ENCODE measurements at places on chromosomes 7 and 10.

DNA sequence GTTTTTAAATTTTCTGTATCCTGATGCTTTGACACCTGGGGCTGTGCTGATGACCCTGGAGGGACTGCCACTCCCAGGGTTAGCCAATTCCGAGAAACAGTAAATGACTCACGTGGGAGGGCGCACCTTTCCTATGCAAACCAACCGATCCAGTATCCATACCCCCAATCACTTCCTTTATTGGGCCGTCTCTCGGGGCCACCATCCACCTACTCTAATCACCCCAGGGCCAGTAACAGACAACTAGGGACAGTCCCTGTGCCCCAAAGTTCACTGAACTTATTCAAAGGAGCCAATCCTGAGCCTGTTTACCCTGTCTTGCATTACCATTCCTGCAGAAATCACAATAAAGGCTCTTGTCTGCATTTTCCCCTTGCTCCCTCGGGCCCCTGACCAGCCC, 6.6 kb upstream of the LGI1 start:
- DNase-seq, result no peak

DNA sequence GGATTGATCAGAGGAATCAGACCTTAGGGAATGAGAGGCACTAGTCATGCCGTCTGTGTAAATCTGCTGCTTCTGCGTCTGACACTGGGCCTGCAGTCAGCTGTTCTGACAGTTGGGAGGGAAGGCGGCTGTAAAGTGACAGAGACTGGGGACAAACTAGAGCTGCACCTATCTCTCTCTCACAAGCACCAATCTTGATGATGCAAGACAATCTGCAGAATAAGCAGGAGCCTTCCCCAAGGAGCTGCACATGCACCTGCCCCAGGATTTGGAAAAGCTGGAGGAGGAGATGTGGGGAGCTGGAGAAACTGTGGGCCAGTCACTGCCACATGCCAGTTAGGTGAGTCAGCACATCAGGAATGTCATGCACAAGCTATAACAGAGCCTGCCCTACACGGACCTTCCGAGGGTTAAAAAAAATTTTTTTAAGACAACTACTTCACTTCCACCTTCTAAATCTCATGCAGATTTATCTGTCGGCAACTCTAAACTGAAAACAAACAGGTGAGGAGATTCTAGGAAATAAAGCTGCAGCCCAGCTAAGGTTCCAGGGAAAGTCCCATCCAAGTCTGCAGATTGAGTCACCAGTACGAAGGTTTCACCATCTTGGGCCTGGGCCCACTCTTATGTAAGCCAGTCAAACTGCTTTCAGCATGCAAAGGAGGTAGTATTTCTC, 39.2 kb downstream of the ENO4 start:
- DNase-seq, result no peak

GRCh38 chr10:36057180-36057579, 415.1 kb upstream of the FZD8 start:
- DNase-seq, result no peak

GRCh38 chr7:114659409-114660125, 245.0 kb downstream of the FOXP2 start:
- no peak for DNase-seq

GRCh38 chr10:48477616-48478015, 127.3 kb downstream of the ARHGAP22 start:
- no peak for DNase-seq

GRCh38 chr10:60921633-60922032, 22.4 kb downstream of the RHOBTB1 start:
- no peak for DNase-seq

GRCh38 chr7:8515640-8516185, 82.3 kb downstream of the NXPH1 start:
- DNase-seq, result no peak

DNA sequence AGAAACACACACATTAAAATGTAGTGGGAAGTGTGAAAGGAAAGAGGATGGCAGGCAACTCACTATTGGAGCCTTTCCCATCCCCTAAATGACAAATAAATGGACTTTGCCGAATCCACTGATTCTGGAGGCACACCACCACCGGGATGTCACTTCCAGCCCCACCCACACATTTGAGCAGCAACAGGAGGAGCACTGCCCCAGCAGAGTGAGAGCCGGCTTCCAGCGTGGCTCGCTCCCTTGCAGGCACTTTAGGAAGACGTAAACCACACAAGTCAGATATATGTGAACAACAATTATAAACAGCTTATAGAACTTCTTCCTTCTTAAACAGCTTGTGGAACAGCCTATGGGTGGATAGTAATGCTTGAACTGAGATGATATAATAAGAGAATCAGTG, 191.0 kb downstream of the DGKI start:
- DNase-seq, result no peak

DNA sequence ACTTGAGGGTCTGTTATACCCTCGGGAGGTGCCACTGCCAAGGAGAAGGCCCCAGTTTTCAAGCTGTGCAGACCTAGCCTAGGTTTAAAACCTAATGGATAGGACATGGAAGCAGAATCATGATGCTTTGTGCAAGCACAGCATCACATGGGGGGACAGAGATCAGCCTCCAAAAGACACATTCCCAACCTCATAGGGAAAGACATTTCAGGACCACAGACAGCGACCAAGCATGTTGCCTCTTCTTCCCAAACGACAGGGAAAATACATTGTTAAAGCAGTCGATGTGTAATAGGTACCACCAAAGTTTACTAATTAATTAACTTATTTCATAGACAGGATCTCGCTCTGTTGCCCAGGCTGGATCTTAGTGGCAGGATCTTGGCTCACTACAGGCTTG, 573.9 kb downstream of the TCERG1L start:
- DNase-seq, result no peak

DNA sequence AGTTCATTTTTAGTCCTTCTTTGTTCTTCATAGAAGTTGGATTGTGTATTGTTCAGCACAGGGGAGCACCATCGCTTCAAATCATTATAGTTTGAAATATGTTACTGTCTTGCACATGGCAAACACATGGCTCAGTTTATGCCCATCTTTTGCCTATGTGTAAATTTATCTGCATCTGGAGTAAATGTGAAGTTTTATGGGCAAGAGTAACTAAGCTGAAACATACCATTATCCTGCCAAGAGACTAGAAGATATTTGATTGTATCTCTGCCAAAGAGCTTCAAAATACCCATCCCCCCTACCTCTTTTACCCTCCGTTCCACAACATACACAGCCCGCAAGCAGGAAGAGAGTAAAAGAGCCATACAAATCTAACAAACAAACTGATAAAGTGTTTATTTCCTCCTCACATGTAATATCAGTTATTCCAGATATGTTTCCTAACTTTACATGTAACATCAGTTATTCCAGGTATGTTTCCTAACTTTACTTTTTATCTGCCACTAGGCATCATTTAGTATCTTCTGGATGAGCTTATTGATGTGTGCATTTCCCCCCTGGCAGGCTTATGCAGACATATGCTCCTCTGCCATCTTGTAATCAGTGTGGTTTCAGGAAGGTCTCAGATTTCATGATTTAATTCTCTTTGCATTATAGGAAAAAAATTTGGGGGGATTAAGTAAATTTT, 127.7 kb downstream of the SRI start:
- no peak for DNase-seq

DNA sequence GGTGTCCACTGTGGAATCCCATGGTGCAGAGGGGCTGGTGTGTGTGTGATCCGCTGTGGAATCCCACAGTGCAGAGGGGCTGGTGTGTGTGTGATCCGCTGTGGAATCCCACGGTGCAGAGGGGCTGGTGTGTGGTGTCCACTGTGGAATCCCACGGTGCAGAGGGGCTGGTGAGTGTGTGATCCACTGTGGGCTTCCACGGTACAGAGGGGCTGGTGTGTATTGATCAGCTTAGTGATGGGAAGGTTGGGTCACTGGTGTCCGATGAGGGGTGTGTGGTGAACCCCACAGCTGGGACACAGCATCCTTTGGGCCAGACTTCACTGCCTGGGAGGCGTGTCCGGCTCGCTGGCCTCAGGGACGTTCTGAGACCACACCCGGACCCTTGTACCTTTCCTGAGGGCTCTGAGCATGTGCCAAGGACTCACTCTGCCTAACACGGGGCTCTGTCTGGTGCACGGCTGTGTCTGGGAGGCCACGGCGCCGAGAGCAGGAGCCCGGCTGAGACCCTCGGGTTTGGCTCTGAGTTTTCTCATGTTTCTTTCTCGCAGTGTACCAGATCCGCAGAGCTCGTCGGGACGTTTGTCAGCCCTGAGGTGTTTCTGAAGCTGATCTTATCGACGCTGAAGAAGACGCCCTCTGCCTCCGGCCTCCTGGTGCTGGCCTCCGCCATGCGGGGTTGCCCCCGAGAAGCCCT, 29.3 kb upstream of the PRKAR1B start:
- no peak for DNase-seq

- DNase-seq, result no peak
These were observed 33.4 kb upstream of the NUB1 start for GRCh38 chr7:151308256-151308655.

DNA sequence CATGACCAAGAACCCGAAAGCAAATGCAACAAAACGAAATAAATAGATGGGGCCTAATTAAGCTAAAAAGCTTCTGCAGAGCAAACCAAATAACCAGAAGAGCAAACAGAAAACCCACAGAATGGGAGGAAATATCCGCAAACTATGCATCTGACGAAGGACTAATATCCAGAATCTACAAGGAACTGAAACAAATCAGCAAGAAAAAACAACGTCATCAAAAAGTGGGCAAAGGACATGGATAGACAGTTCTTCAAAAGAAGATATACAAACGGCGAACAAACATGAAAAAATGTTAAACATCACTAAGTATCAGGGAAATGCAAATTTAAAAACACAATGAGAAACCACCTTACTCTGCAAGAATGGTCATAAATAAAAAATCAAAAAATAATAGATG, 35.3 kb upstream of the CACUL1 start:
- no peak for DNase-seq

DNA sequence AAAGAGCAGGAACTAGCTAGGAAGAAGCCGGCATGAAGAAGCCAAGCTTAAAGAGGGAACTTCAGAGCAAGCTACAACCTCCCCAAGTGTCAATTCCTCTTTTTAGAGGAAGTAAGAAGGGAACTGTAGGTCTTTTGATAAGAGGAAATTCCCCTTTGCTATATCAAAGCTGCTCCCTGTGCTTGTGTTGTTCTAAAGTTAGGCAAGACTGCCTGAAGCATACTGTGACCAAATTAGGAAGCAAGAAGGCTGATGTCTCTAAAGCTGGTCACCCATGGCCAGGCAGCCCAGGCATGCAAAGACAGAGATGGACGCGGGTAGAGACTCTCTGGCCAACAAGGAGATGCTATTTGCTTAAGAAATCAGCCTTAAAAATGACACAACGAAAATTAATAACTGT, 87.9 kb downstream of the RNF216 start:
- DNase-seq, result no peak

DNA sequence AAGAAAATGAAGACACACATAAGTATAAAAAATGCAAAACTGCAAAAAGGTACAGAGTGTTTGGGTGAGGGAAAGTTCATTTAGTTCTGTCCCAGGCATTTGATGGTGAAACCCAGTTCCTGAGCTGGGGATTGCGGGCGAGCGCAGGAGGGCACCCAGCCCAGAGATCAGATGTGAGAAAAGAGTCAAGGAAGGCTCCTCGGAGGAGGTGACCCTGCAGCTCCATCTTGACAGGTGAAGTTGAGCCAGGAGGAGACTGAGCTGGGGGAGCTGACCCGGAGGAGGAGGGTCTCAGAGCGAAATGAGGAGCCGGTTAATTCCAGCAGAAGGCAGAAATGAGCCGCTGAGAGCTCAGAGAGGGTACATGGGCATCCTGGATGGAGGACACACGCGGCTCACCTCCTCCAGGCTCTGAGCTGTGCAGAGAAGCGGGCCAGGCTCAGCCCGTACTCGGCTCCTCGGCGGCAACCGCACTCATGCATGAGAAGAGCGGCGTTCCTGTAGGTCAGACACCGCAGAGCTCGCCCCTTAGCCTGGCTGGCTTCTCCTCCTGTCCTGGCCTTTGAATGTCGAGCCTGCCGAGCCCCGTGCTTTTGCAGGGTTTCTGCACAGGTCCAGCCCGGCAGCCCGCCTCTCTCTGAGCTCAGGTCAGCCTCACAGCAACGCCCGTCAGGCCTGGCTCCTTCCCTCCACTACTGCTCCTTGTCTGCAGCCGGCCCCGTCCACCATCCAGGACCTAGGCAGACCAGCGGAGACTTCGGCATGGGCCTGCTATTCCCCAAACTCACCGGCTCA, 9.5 kb upstream of the RAMP3 start:
- no peak for DNase-seq

DNA sequence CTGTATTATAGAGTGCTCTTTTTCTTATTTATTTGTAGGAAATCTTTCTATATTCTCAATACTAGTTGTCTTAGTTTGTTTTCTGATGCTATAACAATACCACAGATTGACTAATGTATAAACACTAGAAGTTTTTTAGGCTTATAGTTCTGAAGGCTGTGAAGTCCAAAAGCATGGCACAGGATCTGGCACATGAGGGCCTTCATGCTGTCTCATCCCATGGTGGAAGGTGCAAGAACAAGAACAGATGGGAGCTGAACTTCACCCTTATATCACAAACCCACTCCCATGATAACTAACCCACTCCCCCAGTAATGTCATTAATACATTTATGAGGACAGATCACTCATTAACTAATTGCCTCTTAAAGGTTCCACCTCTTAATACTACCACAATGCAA, 109.7 kb downstream of the AVL9 start:
- no peak for DNase-seq

DNA sequence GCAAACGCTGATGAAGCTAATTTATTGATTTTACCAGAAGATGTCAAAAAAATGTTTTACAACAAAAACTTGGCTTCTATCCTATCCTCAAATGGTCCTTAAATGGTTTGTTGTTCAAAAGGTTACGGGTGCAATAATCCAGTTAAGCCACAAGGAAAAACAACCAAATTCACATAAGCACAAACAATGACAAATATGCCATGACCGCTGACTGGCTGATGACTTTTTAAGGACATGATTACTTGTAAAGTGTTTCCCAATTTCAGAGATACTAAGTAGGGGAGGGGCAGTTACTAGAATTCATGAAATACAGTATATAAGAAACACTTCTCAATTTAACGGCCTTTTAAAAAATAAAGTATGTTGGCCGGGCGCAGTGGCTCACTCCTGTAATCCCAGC, 28.8 kb downstream of the ABI1 start:
- DNase-seq, result no peak

DNA sequence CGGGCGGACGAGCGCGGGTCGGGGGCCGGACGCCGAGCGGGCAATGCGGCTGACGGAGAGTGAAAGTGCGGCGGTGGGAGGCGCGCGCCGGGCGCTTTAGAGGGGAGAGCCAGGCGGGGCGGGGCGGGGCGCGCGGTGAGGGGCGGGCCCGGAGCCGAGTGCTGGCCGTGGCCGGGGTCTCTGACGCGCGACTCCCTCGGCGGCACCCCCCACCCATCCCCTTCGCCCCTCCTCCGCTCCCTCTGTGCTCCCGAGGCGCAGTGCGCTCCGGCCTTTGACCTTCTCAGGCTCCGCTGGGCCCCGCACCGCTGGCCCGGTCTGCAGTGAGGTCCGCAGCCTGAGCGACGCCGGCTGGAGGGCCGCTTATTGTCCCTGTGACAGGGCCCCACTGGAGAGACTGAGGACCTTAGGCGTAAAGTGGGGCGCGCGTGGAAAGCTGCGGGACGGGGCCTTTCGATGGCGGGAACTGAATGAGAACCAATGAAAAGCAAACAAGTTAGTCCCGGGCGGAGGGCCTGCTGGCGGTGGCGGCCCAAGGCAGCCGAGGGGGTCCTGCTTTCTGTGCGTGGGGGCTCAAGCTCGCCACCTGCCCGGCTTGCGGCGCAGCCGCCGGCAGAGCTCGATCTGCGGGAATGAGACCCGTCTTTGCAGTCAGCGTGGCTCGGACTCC, at the start of gene CXCL12:
CXCL12 (minus strand) TSS at position 72 of the 670 bp plus-strand sequence. CDS start 92 bp downstream, outside the sequence.
- DNase-seq, result no peak

Data from hippocampal formation (tissue), 2 donors.